ENCODE measurements at places on chromosomes 6 and 20. TPM values are rescaled to one million over a fixed set of nuclear protein-coding genes. Genes with fewer than 3 reads are reported as not detected.

CARMIL1 gene
- 36.8 TPM for total RNA-seq

DNA sequence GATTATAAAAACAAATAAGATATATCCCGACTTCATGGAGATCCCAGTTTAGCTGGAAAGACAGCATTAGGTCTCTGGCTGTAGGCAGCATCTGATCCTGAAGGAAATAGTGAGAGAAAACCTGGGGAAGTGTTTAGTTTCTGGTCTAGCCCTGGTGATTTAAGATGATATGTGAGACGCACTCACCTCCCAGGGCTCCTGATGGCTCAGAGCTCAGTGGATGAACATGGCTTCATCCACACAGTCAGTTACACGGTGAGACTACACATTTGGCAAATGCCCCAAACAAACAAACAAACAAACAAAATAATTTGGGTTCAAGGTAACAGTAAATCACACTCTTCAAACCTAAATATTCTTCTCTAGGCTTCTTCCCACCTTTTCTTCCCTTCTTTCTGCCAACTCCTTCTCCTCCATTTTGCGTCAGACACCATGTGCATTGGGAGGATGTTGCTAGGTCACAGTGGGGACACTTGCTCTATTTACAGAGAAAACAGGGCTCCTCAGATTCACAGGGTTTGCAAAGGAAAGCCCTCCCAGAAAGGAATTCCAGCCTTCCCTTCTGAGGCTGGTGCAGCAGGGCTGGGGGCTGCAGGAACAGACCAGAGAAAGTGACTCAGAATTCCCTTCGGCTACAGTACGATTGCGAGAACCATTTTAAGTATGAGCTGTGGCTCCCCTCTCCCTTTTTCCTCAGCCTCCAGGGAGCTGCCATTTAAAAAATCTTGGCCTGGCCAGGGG, 59.6 kb upstream of the SALL4 start:
- DNase-seq: no peak

GRCh38 chr6:150030611-150031010, 5.3 kb upstream of the RAET1L start:
- peak; percentile 16 for DNase-seq

DNA sequence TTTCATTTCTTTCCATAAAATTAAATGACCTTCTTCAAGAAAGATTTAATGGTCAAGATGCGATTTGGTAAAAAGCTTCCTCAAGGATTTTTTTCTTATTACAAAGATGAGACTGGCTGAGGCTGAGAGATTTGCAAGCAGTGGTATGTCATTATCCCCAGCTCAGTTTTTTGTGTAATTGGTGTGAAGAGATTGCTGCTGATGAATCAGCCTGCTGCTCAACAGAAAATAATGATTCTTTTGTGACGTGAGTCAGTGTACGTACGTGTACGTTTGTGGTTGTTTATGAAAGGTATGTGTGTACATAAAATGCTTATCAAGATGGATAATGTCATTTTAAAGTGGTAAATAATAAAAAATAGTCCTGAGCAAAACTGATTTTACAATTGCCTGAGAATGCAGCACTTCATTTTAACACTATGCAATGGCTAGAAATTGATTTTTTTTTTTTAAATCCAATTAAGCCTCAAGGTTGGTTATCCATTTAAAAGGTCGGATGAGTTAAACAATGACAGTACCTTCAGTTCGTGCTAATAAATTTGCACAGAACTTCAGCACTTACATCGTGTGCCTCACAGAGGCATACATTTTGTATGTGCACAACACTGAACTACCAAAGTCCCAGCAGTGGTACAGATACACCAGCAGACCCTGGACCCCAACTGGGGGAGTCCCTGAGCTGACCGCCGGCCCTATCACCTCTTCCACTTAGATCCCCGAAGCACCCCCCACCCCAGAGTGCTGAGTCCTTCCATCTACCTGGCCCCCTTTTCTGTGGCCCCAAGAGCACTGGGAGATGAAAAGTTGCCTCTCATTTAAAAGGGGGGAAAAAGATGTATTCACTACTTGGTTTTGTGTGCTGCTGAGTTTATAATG, 9.7 kb upstream of the NPEPL1 start:
- DNase-seq: no peak

CLIC5 gene
- total RNA-seq: 2.4 TPM

GPR6 gene
- 0.27 TPM for total RNA-seq

PTPRA gene
- total RNA-seq: 103 TPM
